ENCODE measurements at places on chromosomes 16 and 17.

- ATAC-seq: no peak
These were observed 9.0 kb upstream of the PRR35 start for GRCh38 chr16:551210-551609.

DNA sequence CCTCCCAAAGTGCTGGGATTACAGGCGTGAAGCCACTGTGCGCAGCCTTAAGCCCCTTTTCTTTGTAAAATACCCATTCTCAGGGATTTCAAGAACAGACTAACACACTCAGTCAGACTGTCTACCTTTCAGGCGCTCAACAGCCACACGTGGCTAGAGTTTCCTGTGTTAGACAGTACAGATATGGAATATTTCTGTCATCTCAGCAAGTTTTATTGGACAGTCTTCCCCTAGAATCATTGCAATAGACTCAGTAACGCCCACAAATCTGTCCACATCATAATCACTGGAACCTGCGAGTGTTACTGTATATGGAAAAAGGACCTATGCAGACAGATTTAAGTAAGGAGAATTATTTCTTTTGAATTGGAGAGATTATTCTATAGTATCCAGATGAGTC, 160.5 kb downstream of the RBFOX1 start:
- ATAC-seq: no peak

- ATAC-seq: peak; percentile 5
These were observed 24.2 kb downstream of the GRB7 start for GRCh38 chr17:39761861-39762496.

GRCh38 chr17:42475121-42475520, 16.4 kb downstream of the ATP6V0A1 start:
- ATAC-seq: no peak

GRCh38 chr16:13852827-13853226, 67.1 kb upstream of the ERCC4 start:
- no peak for ATAC-seq

DNA sequence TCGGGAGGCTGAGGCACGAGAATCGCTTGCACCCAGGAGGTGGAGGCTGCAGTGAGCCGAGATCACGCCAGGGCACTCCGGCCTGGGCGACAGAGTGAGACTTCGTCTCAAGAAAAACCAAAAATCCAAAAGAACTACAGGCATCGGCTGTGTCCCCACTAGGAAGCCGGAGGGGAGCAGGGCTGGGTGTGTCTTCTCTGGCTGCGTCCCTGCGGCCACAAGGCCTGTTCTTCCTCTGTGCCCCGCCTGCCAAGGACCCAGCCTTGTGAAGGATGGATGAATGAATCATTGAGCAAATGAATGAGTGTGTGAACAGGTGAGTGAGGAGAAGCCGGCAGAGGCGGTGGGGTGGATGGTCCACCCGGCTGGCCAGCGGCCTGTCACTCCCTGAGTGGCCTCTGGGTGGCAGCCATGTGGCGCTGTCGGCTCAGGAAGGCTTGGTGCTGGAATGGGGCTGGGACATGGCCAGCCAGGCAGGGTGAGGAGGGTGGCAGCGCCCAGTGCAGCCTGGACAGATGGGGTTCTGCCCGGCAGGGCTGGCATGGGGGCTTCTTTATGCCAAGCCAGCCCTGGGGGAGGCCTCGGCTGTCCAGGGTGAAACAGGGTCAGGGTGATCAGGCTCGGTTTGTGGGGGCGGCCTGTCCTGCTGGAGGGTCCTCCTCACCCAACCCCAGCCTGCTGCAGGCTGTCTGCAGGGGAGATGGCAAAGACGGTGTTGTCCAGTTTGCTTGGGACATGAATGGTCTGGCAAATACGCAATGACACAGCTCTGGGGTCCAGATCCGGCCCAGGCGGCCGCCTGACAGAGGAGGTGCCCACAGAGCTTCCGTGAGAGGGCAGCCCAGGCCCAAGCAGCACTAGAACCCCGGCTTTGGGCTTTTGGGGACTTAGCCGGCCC, 21.7 kb downstream of the SLC25A10 start:
- peak; percentile 85 for ATAC-seq

- ATAC-seq: no peak
These were observed 41.6 kb downstream of the KIAA0513 start for GRCh38 chr16:85069171-85069570.

- no peak for ATAC-seq
These were observed 486.5 kb downstream of the CDH13 start for GRCh38 chr16:83113317-83113716.

DNA sequence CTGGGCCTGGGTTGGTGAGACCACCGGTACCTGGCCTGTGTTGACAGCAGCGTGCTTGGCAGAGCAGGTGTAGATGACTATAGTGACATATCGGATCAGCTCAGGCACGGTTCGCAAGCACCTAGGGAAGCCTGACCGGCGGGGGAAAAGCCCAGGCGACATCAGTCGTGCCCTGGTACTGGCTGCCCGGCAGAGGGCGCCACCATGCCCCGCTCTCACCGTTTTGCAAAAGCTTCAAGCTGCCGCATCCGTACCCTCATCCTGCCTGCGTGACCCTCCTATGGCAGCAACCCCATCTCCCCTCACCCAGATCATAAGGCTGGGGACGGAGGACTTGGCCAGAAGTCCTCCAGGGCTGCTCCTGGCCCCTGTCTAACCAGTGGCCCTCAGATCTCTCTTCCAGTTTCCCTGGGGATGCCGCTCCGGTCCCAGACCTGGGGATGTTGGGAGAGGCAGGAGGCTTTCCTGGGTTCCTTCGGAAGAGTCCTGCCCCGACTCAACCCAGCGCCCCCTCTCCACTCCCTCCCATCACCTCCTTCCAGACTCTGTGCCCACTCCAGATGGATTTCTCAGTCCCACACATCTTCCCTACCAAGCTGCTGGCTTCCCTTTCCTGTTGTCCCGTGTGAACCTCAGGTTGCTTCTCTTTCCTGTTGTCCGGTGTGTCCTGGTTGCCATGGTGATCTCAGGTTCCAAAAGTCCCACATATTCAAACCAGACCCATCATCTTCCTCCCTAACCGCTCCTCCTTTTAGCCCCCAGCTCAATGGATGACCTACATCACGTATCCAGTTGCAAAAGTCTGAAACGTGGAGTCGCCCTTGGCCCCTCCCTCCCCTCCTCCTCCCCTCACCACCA, 13.7 kb downstream of the ALOX12B start:
- peak; percentile 94 for ATAC-seq

- no peak for ATAC-seq
These were observed 1431.1 kb downstream of the CDH8 start for GRCh38 chr16:60605176-60605575.

DNA sequence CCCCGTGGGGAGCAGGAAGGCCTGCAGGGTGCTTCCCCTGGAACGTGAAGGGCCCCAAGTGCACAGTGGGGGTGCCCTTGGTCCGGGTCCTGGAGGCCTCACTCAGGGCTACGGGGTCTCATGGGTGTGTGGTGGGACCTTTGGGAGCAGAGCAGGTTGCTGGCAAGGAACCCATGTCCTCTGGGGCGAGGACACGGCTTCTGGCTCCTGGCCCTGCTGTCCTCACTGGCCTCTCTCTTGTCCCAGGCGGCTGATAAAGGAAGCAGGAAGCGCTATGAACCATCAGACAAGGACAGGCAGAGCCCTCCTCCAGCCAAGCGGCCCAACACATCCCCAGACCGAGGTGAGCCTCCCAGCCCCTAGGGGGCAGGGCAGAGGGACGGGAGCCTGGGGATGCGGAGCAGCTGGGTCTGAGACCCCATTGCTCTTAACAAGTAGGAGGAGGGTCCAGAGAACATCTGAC, 9.8 kb upstream of the IL17C start:
- ATAC-seq: no peak

- ATAC-seq: no peak
These were observed 628.2 kb upstream of the RBFOX1 start for GRCh38 chr16:6704306-6704930.

DNA sequence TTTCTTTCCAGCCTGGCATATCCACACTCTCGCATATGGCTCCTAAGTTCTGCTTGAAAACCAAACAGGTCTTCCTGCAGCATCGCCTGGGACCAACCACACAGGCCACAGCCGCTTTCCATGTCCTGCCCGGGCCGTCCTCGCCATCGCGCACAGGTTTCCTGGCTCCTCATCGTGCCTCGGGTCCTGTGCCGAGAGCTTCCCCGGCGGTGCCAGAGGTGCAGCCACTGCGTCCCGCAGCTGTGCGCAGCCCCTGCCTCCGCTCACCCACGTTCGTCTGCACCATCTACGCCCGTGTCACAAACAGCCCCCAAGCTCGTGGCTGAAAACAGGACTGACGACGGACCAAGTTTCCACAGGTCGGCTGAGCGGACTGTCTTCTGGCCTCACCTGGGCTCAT, 6.3 kb upstream of the ZFPM1 start:
- no peak for ATAC-seq

DNA sequence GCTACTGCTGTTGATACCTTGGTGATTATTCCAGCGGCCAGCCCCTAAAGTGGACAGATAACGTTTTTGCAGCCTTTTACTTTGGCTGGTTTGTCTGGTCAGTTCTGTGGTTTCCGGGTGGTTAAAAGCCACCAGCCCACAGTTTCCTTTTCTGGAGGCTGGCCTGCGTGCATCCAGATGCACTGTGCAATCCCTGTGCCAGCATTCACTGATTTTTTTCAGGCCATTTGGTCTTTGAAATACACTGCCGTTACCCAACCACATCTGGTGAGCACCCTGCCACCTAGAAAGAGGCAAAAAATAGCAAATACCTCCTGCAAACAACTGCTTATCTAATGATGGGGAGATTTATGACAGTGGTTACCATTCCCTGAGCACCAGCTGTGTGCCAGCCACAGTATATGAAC, 797 bp downstream of the NUDT7 start:
- no peak for ATAC-seq

GRCh38 chr17:70034158-70034557, 40.9 kb upstream of the KCNJ16 start:
- ATAC-seq: no peak

- ATAC-seq: no peak
These were observed 16.4 kb upstream of the HERPUD1 start for GRCh38 chr16:56915336-56916119.

DNA sequence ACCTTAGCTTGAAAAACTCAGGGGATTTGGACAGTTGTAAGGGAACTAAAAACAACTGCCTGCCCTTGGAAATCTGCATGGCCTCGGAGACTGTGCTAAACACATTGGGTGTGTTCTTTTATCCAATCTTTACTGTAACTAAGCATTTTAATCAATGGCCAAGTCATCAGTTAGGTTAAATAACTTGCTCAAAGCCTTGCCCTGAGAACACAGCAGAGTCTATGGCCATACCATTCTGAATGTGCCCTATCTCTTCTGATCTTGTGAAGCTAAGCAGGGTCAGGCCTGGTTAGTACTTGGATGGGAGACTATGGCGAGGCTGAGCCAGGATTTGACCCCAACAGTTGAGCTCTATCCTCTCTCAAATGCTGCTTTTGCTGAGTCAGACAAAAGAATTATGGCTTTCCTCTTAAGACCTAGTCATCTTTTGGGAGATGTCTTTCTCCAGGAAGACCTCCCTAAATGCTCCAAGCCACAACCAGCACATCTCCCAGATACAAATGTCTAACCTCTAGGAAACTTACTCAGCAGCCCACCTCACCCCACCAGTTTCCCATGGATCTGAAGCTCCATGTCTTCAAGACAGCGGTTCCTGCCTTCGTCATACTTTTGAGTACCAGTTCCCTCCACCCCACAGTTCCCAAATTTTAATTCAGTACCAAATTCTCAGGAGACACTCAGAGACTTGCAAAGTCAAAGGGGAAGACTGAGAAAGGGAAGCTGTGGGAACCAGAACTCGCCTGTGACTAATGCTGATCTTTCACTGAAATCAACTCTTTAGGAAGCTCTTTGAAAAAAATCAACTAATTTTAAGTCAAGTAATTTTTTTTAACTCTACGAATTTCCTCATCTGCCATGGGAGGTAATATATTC, 336.1 kb downstream of the MAF start:
- ATAC-seq: no peak

DNA sequence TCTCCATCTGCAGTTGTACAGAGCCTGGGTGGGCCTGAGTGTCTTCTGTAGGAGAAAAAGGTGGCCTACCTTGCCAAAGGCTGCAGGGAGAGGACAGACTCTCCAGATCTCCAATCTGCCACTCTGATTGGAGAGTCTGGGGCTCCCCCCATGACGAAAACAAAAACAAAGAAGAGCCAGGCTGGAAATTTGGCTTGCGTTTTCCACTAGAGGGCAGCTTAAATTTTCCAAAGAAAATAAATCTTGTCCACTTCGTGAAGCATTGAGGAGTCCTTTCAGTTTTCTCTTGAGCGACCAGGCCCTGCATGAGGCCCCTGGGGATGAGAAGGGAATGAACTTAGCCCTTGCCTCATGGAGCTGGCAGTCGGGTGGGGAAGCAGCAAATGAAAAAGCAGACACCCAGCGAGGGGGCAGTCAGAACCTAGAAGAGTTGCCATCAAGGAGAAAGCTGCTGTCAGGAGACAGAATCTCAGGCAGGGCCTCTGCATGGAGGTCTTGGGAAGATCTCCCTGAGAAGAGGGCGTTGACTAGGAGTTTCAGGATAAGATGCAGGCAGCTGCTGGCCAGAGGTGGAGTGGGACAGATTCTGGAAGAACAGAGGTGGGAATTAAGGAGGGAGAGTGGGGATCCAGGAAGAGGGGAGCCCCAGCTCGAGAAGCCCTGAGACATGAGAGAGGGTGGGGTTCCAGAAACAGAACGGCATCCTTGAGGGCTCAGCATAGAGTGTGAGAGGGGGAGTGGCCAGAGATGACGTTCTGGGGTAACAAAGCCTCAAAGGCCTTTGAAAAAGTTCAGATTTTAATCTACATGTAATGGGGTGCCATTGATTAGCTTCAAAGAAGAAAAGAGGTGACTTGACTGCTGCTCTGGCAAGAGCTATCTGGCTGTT, 8.4 kb upstream of the SHCBP1 start:
- ATAC-seq: no peak
